Mesenteric fat pad (tissue), 1 donor: ENCODE measurements at places on chromosomes 5 and 9. TPM values are rescaled to one million over a fixed set of nuclear protein-coding genes. Genes with fewer than 3 reads are reported as not detected.

- DNase-seq: no peak
These were observed 189.5 kb downstream of the TMEM38B start for GRCh38 chr9:105883847-105884246.

GRCh38 chr5:172035049-172035448 lies 28.6 kb upstream of the FBXW11 start:
- no peak for DNase-seq

GRCh38 chr9:133472277-133472645 lies 6.6 kb downstream of the SLC2A6 start:
- DNase-seq: no peak

GRCh38 chr5:17912794-17913193 lies 278.5 kb downstream of the TAF11L14 start:
- no peak for DNase-seq

DNA sequence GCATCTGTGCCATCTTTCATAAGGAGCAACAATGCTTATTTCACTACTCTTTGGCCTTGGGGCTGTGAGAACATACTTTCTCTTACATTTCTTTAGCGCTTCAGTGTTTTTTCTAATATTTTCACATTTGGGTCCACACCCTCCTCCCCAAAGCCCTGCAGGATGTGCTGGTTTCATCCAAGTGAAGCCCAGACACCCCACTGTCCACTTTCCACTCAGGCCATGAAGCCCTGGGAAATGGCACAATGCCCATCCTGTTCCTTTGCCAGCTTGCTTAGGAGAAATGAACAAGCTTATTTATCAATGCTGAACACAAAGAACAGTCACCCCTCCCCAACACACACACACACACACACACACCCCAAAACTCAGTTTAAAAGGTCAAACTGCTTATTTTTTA lies 17.3 kb upstream of the TMOD1 start:
- DNase-seq: no peak

PCDHA4 gene
- total RNA-seq: 0.32 TPM

FYB1 gene
- 27.8 TPM for total RNA-seq

CDH9 gene
- not detected for total RNA-seq
